ENCODE measurements at places on chromosomes 3 and 15.
A peak's percentile ranks its signal among the peaks of the same experiment; 100 is the strongest.

- no peak for DNase-seq
Observed at GRCh38 chr3:51392355-51393133, 1.5 kb downstream of the RBM15B start.

- no peak for DNase-seq
Observed at GRCh38 chr3:177329854-177330253, 132.6 kb upstream of the TBL1XR1 start.

DNA sequence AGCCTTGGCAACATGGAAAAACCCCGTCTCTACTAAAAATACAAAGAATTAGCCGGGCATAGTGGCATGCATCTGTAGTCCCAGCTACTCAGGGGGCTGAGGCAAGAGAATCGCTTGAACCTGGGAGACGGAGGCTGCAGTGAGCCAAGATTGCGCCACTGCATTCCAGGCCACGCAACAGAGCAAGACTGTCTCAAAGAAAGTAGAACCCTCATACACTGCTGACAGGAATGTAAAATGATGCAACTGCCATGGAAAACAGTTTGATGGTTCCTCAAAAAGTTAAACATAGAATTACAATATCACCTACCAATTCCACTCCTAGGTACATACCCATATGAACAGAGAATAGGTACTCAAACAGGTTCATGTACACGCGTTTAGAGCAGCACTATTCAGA is 158.9 kb downstream of the TBC1D5 start:
- DNase-seq: no peak

DNA sequence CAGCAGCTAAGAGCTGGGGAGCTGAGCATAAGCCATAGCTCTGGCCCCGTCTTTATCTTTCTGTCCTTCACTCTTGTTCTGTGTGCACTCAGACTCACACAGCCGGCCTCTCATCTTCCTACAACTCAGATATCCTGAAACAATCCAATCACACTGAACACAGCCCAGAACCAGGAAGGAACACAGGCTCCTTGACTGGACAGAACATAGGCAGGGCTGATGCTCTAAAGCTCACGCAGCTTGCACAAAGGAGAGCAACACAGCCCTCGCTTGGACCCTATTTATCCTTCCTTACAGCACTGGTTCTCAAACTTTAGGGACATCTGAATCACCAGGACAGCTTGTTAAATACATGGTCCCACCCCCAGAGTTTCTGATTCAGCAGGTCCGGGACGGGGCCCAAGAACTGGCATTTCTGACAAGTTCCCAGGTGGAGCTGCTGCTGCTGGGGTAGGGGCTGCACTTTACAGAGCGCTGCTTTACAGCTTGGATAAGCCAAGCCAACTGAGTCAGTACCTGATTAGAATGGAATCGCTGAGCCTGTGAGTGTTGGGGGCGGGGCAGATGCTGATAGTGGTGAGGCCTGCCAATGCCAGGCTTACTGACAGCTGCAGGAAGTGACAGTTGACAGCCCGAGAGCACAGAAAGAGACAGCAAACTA is 65.1 kb downstream of the MRPL46 start:
- peak; percentile 14 for DNase-seq

GRCh38 chr15:39124155-39124552 is 456.7 kb upstream of the THBS1 start:
- no peak for DNase-seq

GRCh38 chr3:21328711-21329390 is 422.2 kb downstream of the ZNF385D start:
- no peak for DNase-seq

Data from SHP77 (cell line).